Mesendoderm (in vitro differentiated cells): ENCODE measurements at places on chromosomes 12 and 14.

DNA sequence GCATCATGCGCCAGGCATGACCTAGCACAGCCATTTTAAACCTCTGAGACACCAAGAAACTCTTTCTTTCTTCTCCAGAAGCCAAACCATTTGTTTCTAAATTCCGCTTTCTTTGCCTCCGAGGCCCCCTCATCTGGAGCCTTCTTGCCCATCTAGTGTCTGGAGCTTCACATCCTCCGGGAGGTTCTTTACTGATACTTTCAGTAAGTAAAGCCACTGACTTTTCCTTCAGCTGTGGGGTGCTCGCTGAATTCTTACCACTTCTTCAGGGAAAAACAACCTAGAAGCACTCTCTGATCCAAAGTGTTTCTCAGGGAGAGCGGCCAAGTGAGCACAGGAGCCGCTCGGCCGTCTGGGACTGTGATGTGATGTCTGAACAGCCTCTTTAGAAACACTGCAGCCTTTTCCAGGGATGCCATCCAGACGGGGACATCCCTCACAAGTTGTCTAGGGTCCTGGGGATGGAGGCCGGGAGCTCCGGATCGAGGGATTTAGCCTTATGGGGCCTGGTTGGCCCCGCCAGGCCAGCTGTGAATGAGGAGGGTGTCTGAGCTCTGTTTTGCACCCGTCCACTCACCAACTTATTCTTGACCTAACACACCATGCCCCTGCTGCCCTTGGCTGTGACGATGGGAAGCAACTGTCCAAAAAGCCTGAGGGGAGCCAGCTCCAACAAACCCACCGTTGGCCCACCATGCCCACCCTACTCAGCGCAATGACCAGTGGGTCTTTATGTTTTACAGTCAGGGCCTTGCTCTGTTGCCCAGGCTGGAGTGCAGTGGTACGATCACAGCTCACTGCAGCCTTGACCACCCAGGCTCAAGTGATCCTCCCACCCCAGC lies 160.6 kb downstream of the ZFP36L1 start:
- no peak for DNase-seq

DNA sequence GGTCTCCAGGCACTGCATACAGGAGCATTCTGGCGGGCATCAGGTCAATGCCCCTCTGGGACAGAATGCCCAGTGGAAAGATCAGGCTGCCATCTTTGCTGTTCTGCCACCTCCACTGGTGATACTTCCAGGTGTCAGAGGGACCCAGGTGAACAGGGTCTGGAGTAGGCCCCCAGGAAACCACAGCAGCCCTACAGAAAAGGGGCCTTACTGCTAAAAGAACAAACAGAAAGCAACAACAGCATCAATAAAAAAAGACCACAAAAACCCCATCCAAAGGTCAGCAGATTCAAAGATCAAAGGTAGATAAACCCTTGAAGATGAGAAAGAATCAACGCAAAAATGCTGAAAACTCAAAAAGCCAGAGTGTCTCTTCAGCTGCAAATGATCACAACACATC lies 15.9 kb downstream of the GLIPR1L1 start:
- no peak for DNase-seq

GRCh38 chr12:87378526-87378925 lies 650.7 kb downstream of the C12orf50 start:
- no peak for DNase-seq

- peak; percentile 25 for DNase-seq
Measured at GRCh38 chr12:21910657-21911056, 30.6 kb downstream of the ABCC9 start.

DNA sequence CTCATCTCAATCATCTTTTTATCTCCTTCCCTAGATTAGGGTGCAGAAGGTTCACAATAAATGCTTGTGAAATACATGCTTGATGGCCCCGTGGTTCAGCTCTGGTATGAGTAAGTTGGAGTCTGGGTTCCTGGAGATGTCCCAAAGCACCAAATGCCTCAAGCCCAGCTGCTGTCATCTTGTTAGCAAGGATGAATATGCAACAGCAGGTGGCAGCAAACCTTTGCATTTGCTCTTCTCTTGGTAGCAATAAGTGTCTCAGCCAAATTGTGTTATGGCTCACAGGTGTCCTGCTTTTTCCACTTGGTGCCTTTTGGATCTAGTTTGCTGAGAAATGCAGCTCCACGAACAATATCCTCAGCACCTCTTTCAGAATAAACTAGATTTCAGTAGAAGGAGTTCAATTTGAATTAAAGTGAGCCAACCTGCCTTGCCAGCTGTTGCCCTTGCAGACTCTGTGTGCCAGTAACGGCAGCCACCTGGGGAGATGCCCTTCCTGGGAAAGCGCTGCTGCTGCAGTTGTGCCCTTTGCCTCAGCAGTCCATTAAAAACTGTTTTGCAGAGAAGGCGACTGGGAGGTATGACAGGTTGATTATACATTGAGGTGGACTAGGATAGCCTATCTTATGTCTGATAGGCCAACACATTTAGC lies 417.3 kb downstream of the SNAPC1 start:
- peak; percentile 88 for DNase-seq

- no peak for DNase-seq
Measured at GRCh38 chr12:96876966-96877365, 30.1 kb upstream of the NEDD1 start.

GRCh38 chr12:12449533-12450025 lies 92.7 kb downstream of the BORCS5 start:
- no peak for DNase-seq

GRCh38 chr12:129440278-129440677 lies 463.5 kb downstream of the TMEM132D start:
- DNase-seq: no peak

- DNase-seq: no peak
Measured at GRCh38 chr12:124238886-124239285, 56.0 kb upstream of the RFLNA start.

DNA sequence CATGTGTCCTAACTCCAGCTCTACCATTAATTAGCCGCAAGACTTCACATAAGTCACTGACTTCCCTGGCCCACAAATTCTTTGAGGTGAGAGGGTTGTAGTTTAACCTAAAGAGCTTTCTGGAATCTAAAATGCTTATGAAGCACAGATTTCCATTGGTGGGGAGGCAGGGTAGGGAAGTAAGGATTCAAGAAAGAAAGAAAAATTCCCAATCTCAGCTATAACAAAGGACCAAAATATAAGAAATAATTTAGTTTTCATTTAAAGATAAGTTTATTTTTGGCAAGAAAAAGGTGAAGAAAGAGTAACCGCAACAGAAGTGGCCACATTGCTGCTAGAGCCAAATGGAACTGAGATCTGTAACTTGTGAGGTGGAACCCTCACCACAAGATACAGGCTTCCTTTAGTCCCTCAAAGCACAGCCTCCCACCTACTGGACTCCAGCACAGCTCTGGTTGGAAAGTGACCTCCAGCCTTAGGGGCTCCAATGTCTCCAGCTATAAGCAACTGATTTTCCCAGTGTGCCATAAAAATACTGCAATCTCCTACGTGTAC lies 23.6 kb downstream of the DAD1 start:
- no peak for DNase-seq

DNA sequence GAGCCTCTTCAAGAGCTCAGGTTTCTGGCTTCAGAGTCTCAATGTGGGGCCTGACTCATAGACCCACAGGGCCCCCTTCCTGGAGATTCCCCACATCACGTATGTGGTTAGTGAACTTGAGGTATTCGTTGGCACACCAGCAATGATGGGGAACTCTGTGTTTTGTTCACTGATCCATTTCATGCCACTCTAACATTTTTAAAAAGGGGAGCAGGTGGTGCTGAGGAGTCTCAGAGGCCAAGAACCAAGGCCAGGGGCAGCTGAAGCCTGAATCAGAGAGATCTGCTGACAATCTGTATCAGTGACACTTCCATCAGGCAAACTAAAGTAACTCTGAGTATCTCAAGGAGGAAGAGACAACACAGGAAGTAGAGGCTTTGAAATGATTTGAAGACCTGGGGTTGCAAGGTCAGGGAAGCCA lies 323.4 kb downstream of the VRK1 start:
- peak; percentile 3 for DNase-seq

GRCh38 chr12:41205070-41205709 lies 17.1 kb downstream of the PDZRN4 start:
- no peak for DNase-seq

DNA sequence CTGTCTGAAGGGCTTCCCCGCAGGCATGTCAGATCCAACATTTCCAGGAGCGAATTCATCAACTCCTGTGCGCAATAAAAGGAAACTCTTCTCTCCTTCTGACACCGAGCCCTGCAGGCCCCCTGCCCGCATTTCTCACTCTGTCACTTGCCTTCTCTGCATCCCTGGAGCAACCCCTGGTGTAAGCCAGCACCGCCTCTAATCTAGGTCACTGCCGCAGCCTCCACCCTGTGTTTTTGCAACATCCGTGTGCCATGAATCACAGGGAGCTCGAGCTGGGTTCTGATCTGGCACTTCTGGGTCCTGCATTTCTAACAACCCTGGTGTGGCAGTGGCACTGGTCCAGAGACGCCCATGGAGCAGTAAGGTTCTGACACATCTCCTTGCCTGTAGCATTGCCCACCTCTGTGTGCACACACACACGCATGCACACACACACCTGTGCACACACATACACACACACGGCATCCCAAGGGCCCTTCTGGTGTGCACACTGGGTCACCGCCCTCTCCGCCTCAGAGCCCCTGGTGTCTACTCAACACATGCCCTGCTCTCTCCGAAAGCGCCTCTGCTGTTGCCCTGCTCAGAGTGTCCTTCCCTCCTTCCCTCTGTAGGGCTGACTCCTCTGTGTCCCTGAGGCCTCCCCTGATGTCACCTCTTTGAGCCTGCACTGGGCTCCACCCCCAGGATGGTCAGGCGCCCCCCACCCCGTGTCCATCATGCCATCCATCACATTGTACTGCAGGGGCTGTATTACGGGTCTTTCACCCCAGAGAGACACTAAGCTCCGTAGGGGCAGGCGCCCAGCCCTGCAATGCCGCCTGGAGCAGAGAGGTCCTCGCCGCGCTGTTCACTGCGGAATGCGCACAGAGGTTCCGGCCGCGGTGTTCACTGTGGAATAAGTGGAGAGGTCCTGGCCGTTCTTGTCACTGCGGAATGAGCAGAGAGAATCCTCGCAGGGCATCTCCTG lies 111.4 kb upstream of the SFSWAP start:
- no peak for DNase-seq

GRCh38 chr12:42125388-42125767 lies 19.3 kb downstream of the GXYLT1 start:
- DNase-seq: peak; percentile 59

- DNase-seq: no peak
Measured at GRCh38 chr14:105083926-105084685, 18.9 kb upstream of the GPR132 start.

- no peak for DNase-seq
Measured at GRCh38 chr14:60025571-60025970, 66.2 kb upstream of the PCNX4 start.

DNA sequence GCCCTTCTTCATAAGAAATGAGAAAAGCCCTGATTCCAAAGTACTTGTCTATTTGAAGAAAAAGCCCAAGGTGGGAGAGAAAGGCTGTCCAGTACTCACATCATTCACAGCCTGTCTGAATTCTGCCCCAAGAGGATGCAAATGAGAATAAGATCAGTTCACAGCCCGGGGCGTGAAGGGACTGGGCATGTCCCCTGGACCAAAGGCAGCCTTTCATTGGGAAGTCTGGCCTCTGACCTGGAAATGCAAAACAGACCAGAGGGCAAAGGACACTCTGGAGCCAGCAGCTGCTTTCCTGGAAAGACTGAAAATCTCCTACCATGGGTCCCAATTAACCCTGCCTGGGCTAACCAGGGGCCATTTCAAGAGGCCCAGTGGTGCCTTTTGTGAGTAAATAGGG lies 191.2 kb upstream of the PELI2 start:
- DNase-seq: no peak

- DNase-seq: no peak
Measured at GRCh38 chr14:39025250-39025809, 77.7 kb downstream of the SEC23A start.

DNA sequence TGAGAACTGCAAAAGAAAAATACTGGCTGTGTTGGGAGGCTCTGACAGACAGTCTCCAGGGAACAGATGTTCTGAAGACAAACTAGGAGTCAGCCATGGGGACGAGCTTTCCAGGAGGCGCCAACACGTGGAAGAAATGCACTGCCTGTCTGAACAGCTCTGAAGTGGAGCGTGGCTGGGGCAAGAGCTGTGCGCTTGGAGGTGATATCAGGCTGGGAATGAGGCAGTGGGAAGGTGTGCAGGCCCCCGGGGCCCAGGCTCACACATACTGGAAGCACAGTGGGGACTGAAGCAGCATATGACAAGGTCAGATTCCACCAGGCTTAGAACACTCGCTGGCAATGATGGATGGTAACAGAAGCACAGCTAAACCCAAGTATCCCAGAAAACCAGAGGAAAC lies 17.5 kb downstream of the APPL2 start:
- DNase-seq: no peak

GRCh38 chr12:122187466-122187865 lies 4.5 kb downstream of the LRRC43 start:
- DNase-seq: no peak

GRCh38 chr14:28742171-28742846 lies 24.3 kb upstream of the FOXG1 start:
- DNase-seq: peak; percentile 91

DNA sequence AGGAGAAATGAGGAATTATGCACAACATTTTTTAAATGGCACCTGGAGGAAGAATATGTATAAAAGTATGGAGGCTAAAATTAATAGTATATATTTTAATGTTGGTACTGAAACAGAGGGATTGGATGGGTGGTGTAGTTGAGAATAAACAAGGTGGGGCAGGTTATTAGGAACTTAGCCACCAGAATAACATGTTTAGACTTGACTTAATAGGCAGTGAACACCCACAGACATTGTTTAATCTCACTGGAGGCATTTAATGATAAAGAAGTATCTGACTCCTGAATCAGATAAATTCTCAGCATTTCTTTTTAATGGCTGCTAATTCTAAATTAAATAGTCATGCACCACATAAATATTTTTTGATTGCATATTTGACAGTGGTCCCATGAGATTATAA lies 139.7 kb downstream of the CNTN1 start:
- DNase-seq: no peak

DNA sequence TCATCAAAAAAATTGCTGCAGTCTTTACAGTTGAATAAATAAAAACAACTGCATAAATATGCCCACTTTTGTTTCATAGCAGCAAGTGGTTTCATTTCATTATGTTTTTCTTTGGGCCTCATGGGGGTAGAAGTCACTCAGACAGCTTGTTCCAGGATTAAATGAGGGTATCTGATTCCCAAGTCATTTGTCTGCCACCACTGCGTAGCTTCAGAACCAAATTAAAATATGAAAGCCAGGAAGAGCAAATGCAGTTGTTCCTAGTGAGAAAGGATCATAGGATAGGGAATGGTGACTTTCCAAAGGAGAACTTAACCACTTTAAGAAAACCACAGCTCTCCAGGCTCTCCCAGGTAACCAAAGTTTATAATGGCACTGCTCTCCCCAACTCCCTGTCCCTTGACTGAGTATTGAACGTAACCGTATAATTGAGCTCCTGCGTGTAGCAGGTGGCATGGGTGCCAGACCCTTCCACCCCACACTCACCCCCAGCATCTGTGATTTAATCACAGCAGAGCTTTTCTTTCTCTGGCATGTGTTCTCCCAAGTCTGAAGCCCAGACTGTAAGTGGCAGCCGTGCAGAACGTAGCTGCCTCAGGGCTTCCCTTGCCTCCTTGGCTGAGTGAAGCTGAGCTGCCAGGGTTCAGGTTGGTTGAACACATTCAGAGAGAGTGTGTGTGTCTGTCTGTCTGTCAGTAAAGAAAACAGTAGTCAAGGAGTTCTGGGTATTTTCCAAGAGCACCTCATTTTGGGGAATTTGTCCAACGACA lies 11.3 kb upstream of the KCNH3 start:
- DNase-seq: no peak
